Neural cell (in vitro differentiated cells): ENCODE measurements at places on chromosomes 7 and 10. TPM values are rescaled to one million over a fixed set of nuclear protein-coding genes. Genes with fewer than 3 reads are reported as not detected.

Gene AGK
- 59.8 and 64.8 TPM in 2 replicates for polyA plus RNA-seq

Gene C10orf62
- polyA plus RNA-seq = not detected in 2 replicates

Gene ASL
- polyA plus RNA-seq = 20.9 and 23.4 TPM in 2 replicates

Gene AQP1
- polyA plus RNA-seq = 0.72 and 3.2 TPM in 2 replicates

Gene DGKB
- polyA plus RNA-seq = 0.20 and 0.76 TPM in 2 replicates

Gene IL6
- not detected in 2 replicates for polyA plus RNA-seq

Gene FEZF1
- 0.78 and 1.1 TPM in 2 replicates for polyA plus RNA-seq
